DMS79 (cell line): ENCODE measurements at places on chromosomes 7 and 10.

- no peak for DNase-seq
Observed at GRCh38 chr10:130175074-130175473, 38.9 kb downstream of the GLRX3 start.

DNA sequence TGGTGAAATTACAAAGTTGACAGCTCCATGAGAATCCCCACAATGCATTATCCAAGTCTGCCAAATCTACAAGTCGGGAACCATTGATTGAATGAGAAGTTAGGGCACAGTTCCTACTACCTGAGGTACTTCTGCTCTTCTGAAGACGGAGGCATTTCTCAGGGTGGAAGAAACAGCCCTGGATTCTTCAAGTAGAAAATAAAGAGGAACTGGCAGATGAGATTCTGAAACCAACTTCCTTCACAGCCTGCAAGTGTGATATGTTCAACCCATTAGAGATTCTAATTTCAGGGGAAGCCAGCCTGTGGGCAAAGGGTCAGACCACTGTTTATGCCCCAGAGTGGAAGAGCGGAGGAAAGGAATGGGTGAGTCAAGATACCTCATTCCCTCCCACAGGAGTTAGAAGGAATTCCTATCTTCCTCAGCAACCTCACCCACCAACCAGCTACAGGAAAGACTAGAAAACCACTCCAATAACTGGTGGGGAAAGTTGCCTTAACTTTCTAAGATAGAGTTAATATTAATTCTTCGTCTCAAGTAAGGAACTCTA is 50.5 kb upstream of the BMPER start:
- no peak for DNase-seq

GRCh38 chr10:11682851-11683250 is 59.3 kb upstream of the ECHDC3 start:
- no peak for DNase-seq

DNA sequence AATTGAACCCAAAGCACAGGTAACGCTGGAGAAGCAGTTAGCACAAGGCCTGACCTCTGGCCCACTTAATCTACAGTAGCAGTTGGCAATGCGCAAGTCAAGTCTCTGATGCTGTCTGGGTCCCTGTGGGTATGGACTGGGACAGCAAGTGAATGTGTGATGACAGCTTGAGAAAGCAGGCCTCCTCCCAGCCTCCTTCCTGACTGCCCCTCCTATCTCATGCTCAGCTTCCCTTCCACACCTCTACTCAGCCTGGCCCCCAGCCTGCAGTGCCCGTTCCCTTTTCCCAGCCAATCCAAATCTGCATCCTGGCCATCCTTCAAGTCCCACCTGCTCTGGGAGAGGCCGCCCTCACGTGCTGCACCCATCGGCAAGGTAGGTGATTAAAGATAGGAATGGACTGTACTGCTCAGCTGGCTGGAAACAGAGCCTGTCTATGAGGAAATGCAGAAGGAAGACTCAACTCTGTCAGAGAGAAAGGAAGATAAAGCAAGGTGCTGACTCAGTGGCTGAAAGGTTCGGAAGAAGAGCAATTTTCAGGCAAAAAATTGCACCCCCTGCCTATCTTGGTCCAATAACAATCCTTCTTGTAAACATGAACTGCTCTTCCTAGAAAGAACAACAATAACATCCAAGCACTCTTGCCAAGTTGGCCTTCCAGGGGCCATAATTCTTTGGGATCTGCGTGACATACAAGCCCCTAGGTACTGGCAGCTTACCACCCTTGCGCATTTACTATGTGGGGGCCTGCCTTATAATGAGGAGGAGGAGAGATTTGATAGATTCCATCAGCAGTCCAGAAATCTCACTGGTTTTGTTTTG is 16.6 kb upstream of the FGFR2 start:
- DNase-seq: no peak

DNA sequence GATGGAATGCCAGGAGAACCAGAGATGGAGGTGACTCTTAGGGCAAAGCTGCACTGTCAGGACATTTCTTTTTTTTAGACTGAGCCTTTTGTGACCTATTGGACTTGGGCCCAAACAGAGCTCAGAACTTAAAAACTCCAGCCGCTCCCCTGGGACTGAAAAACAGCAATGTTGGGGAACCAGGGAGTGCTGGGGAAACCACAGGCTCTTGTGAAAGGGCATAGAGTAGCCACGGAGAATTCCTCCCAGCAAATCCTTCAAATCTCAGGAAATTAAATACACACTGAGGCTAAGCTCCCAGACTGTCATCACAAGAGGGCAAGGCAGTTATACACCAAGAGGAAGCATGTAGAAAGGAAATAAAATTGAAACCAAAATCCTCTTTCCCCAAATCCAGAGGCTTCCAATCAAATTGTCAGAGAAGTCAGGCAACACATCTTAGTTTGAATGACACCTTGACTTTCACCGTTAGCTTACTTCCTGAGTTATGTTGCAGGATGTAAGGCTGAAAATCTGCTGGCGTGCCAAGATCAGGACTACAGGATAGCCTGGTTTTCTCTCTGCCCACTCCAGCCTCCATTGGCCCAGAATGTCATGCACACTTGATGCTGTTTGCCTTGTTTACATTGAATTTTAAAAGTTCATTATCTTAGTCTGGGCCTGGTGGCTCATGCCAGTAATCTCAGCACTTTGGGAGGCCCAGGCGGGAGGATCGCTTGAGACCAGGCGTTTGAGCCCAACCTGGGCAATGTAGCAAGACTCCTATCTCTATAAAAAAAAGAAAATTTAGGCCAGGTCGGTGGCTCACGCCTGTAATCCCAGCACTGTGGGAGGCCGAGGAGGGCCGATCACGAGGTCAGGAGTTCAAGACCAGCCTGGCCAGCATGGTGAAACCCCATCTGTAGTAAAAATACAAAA is 2.6 kb upstream of the RFC2 start:
- no peak for DNase-seq
